ENCODE measurements at places on chromosomes 2 and 18. TPM values are rescaled to one million over a fixed set of nuclear protein-coding genes. Genes with fewer than 3 reads are reported as not detected.

DNA sequence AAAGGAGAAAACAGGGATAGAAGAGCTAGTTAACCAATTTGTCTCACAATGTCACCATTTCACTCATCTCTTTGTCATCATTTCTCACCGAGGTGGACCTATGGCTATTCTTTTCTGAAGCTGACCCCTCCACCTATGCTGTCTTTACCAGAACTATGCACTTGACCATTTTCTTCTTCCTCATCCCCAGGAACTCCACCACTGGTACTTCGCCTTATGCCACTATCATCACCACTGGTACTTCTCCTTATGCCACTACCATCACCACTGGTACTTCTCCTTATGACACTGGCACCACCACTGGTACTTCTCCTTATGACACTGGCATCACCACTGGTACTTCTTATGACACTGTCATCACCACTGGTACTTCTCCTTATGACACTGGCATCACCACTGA lies 745.8 kb upstream of the CHAC2 start:
- DNase-seq, result no peak

- DNase-seq, result no peak
Observed at GRCh38 chr2:40181855-40182254, 270.0 kb downstream of the SLC8A1 start.

DNA sequence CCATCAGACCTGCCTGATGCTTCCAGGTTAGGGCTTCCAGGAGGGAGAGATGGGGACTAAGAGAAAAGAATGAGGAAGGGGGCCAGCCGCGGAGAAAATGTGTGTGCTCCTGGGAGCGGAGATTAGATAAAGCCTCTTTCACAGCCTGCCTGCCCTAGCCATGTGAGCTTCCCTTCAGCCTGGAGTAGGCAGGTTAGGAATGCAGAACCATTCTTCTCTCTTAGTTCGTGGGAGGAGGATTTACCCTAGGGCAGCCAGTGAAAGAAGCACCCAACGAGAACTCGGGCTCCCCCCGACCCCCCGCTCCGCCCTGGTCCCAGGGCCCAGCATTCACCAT lies 36.1 kb downstream of the POMC start:
- DNase-seq, result no peak

The SLC19A3 gene
- total RNA-seq, result not detected

- no peak for DNase-seq
Observed at GRCh38 chr18:49901862-49902340, 88.6 kb upstream of the ACAA2 start.

- DNase-seq, result no peak
Observed at GRCh38 chr18:46917803-46918600, 600 bp downstream of the KATNAL2 start.

DNA sequence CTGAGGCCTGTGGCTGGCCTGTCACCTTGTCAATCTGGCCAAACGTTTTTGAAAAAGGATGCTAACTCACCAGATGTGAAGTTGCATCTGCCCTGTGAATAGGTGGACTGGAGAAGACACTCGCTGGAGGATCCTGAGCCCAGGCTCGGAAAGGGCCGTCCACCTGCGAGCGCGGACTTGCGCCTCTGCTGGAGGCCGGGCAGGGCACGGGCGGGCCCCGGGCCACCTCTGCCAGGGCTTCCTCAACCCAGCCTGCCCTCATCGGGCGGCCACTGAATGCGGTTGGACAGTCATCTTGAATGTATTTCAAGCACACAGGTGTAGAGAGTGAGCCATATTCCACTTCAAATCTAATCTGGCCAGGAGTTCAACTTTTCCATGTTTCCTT lies 83.9 kb downstream of the FAM210A start:
- DNase-seq, result no peak

GRCh38 chr2:24077879-24078278 lies 1.8 kb upstream of the SF3B6 start:
- no peak for DNase-seq

The HNMT gene
- total RNA-seq, result 0.32 TPM

- DNase-seq, result no peak
Observed at GRCh38 chr18:59006461-59007067, 133.1 kb upstream of the SEC11C start.

- no peak for DNase-seq
Observed at GRCh38 chr2:211793690-211794089, 744.9 kb downstream of the ERBB4 start.

GRCh38 chr2:79530443-79530842 lies 17.6 kb downstream of the CTNNA2 start:
- no peak for DNase-seq

DNA sequence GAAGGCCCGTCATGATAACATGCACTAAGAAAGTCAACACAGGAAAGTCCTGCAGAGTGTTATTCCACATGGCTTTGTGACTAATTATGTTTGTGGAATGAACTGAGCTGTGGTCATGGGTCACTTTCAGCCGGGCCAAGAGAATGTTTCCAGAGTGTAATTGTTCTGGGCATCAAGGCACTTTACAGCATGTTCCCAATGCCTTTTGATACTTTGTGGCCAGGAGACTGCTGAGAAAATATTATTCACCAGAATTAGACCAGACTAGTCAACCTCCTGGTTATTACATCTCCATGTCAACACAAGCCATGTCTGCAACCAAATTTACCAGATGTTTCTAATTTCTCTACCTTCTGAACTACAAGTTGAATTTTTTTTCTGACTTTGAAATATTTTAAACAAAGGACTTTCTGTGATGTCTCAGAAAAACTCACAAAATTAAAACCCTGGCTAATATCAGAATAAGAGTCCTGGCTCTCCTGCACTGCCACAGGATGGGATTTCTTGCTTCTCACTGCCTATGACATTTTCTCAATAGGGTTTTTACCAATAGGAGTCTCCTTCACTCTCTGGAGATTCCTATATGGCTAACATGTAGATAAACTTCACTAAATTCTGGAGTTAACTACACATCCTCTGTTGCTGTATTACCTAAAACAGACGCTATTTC lies 90.6 kb upstream of the WDR75 start:
- no peak for DNase-seq

DNA sequence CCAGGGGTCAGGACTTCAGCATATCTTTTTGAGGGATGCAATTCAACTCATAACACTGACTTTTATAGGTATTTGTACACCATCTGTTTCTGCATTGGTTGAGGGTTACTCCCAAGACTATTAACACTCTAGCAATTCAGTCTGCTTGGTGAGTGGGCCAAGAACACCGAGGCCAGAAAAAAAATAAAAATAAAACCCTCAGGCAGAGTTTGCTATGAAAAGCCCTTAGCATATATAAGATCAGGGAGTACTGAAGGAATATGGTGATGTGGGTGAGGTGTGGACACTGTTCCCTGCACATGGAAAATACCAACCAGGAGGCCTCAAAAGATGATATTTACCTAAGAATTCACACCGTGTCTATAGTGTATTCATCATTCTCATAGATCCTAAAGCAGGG lies 383.2 kb upstream of the UBE2E3 start:
- DNase-seq, result no peak

The REG1B gene
- total RNA-seq, result not detected

DNA sequence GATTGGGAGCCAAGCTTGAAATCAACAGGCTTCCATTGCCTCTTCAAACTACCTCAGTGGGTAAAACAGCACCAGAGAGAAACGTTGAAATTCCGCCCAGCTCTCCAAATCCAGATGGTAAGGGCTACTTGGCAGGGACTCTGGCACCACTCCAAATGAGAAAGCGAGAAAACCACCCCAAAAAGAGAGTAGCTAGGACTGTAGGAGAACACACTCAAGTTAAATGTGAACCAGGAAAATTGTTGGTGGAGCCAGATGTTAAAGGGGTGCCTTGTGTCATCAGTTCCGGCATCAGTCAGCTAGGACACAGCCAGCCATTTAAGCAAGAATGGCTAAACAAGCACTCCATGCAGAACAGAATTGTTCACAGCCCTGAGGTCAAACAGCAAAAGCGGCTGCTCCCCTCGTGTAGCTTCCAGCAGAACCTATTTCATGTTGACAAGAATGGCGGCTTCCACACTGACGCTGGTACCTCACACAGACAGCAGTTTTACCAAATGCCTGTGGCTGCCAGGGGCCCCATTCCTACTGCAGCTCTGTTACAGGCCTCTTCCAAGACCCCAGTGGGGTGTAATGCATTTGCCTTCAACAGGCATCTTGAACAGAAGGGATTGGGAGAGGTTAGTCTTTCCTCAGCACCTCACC lies 167.3 kb downstream of the ASXL3 start:
- no peak for DNase-seq

The SUCLG1 gene
- 46.6 TPM for total RNA-seq

DNA sequence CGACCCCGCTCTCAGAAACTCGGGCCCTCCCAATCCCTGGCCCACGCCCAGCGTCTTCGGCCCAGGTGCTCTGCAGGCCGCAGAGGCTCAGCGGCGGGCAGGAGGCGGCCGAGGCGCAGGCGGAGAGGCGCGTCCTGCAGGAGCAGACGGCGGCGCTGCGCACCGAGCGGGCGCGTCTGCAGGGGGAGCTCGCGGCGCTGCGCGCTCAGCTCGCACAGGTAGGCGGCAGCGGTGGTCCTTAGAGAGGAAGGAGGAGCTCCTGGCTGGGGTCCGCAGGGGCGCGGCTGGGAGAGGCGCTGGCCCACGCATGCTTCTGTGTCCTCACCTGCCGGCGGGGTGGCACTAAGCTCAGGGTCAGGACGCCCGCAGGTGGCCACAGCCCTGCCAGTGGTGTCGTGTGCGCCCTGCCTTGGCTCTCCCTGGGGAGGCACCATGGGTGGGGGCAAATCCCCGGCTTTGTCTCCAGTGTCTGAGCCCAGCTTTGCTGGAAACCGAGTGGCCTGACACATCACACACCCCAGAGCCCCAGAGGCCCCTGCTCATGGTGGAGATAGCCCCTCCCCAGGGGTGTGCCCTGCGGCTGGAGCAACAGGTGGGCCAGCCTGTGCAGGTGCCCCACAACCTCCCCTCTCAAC lies 14.9 kb upstream of the SNED1 start:
- peak; percentile 18 for DNase-seq

DNA sequence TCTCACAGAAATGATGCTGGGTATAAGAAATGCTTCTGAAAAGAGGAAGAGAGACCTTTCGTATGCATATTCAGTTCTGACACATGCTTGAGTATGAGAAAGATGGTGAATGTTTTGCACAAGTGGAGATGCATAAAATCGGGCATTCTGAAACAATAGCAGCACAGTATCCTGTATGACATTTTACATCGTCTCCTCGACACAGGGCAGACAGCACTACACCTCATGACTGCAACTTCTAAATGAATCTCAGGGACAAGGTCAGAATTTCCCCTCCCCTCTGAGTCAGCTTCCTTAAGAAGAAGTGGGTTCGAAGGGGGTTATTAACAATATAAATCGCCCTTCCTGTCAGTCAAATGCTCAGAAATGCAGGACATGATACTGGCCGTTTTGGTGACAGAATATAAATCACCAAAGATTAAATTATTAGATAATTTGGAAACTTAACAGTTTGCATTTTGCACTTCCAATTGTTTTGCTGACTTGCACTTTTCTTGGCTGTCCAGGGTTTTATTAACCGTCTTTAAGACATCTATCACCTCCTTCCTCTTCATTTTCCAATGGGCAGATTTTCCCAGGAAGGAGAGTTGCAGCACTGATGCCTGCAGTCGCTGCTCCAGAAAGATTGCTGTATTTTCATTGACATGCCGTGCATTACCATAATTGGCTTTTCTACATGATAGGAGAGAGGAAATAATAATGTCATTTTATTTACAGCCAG lies 57.2 kb downstream of the TSHZ1 start:
- DNase-seq, result no peak

Data from CD4-positive, alpha-beta memory T cell (primary cell).